Activated CD4-positive, alpha-beta memory T cell treated with anti-CD3 and anti-CD28 coated beads for 36 hours (primary cell): ENCODE measurements at places on chromosomes 12 and 14.

DNA sequence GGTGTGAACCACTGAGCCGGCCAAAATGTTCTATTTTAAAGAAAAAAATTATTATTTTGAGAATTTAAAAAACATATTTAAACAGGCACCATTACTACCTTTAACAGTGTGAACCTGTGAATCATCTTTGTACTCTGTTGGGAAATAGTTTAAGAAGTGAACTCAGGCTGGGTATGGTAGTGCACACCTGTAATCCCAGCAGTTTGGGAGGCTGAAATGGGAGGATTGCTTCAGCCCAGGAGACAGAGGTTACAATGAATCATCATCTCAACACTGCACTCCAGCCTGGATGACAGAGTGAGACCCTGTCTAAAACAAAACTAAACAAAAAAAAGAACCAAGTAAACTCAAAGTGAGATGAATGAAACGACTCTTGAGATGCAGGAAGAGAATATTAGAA is 3.1 kb upstream of the WDR89 start:
- DNase-seq = peak; percentile 26

- DNase-seq = no peak
Observed at GRCh38 chr12:80582431-80582830, 125.0 kb upstream of the MYF6 start.

- DNase-seq = no peak
Observed at GRCh38 chr12:21451529-21451928, 14.1 kb downstream of the PYROXD1 start.

- DNase-seq = no peak
Observed at GRCh38 chr14:103192246-103192840, 69.1 kb downstream of the TNFAIP2 start.

GRCh38 chr14:105223260-105223659 is 25.1 kb upstream of the BTBD6 start:
- no peak for DNase-seq

- no peak for DNase-seq
Observed at GRCh38 chr12:115402443-115403180, 718.6 kb upstream of the TBX3 start.

DNA sequence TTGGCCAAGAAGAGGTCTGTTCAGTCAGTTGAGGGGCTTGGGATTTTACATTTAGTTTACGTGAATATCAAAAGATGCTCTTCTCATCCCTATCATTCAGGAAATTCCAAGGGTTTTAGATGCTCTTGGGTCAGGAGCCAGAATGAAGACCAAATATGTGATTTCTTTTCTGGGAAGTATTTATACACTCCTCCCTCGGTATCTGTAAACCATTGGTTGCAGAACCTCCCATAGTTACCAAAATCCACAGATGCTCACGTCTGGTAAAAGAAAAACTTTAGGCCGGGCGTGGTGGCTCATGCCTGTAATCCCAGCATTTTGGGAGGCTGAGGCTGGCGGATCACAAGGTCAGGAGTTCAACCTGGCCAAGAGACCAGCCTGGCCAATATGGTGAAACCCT is 75.9 kb downstream of the TNFAIP2 start:
- no peak for DNase-seq

DNA sequence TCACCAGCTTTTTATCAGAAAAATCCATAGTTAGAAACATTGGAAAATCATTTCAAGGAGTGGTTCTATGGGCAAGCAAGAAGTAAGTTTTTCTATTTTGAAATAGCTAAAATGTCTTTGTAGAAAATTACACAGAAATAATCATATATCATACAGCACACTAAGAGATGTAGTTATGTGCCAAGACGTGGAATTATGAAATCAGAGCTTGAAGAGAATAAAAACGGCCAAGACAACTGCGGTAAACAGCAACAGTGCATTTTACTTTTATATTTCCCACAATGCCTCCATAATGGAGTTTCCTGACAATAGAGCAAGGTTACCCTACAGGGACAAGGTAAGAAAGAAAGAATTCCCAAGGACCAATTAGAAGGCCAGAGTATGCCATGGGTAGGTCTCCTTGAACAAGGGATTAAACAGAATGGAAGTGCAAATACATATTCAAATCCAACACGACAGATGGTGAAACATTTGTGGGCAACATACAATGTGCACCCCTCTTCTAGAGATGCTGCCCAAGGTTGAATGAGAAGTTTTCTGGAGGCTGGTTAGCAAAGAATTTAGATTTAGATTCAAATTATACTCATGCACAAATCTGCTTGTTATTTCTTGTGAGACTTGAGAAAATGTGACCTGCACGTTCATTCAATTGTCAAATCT is 76.1 kb upstream of the BTG1 start:
- no peak for DNase-seq
